ENCODE measurements at places on chromosomes 2 and 18. TPM values are rescaled to one million over a fixed set of nuclear protein-coding genes. Genes with fewer than 3 reads are reported as not detected.

- H3K4me1 ChIP-seq = peaks cover 10% of the 10 kb centered on the region
- no peak overlapping the region for H3K27ac ChIP-seq
- no peak overlapping the region for H3K4me3 ChIP-seq
- no peaks in the 10 kb centered on the region for H3K36me3 ChIP-seq
These were observed 75.0 kb upstream of the GATA6 start for GRCh38 chr18:22094358-22094734.

GRCh38 chr2:74925361-74925786 is 33.1 kb upstream of the POLE4 start:
- H3K4me1 ChIP-seq = no peaks in the 10 kb centered on the region
- no peaks in the 10 kb centered on the region for H3K36me3 ChIP-seq
- H3K4me3 ChIP-seq = no peak overlapping the region
- no peak for DNase-seq
- H3K27ac ChIP-seq = no peak overlapping the region

- no peak overlapping the region for H3K4me3 ChIP-seq
- H3K36me3 ChIP-seq = no peaks in the 10 kb centered on the region
- H3K27me3 ChIP-seq = no peaks in the 10 kb centered on the region
- no peak overlapping the region for H3K27ac ChIP-seq
These were observed 154.2 kb upstream of the DLX2 start for GRCh38 chr2:172256886-172257285.

DNA sequence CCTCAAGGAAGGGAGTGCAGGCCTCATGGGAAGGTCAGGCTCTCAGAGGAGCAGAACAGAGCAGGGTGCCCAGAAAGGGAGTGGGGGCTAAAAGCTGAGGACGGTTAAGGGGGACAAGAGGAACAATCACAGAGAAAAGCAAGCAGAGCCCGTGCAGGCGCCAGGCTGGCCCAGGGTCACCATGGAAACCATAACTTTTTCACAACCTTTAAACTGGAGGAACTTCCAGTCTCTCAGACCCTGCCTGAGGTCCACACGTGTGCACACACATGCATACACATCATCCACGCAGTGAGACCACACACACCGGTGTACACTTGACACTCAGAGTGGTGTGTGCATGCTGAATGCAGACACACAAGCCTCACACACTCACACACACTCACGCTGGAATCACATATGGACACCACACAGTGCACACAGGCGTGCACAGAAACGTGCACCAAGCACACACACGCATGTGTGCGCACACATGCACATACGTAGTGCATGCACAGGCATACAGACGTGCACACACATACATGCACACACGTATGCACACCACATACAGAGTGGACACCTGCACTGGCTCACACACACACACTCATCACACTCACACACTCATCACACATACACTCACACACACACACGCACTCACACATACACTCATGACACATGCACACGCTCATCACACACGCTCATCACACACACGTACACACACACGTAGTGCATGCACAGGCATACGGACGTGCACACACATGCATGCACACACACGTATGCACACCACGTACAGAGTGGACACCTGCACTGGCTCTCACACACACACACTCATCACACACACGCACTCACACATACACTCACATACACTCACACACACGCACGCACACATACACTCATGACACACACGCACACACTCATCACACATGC is 37.2 kb upstream of the SNED1 start:
- no peak overlapping the region for H3K4me3 ChIP-seq
- H3K4me1 ChIP-seq = peaks cover 32% of the 10 kb centered on the region
- DNase-seq = peak; percentile 4
- H3K27me3 ChIP-seq = no peaks in the 10 kb centered on the region

GRCh38 chr18:5488844-5489243 is 55.0 kb downstream of the EPB41L3 start:
- H3K4me3 ChIP-seq = no peak overlapping the region
- no peak for DNase-seq
- H3K36me3 ChIP-seq = no peaks in the 10 kb centered on the region
- no peak overlapping the region for H3K27ac ChIP-seq
- no peaks in the 10 kb centered on the region for H3K4me1 ChIP-seq

DNA sequence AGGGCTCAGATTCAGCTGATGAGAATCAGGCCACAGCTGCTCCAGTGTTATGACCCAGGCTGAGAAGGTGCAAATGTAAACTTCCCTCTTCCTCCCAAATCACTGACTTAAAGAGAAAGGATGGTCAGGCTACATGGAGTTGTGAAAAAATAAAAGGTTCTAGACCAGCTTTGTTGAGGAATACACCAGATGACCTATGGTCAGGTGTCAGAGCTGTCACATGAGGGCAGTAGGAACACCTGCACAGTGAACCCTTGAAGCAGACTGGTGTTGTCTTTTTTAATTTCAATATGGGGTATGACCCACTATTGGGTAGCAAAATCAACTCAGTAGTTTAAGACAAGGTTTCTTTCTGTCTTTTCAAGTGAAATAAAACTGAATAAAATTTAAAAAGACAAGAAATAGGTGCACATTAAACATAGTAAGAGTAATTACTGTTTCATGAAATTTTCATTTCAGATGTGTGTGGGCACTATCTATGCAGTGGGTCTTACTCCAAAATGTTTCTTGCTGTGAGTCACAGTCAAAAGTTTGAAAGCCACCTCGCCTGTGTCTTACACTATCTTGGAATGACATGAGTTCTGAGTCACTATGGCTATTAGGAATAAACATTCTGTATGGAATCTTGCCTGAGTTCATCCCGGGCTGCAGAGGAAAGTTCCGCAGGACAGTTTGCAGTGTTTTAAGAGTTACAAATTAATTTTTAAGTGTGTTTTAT is 83.6 kb downstream of the ACVR1 start:
- no peaks in the 10 kb centered on the region for H3K27me3 ChIP-seq
- H3K4me1 ChIP-seq = peaks cover 3% of the 10 kb centered on the region
- H3K27ac ChIP-seq = no peak overlapping the region
- H3K4me3 ChIP-seq = no peak overlapping the region
- DNase-seq = no peak

- H3K36me3 ChIP-seq = no peaks in the 10 kb centered on the region
- H3K27ac ChIP-seq = peak overlapping the region; percentile 53
These were observed 1.9 kb downstream of the HS6ST1 start for GRCh38 chr2:128316777-128317180.

DNA sequence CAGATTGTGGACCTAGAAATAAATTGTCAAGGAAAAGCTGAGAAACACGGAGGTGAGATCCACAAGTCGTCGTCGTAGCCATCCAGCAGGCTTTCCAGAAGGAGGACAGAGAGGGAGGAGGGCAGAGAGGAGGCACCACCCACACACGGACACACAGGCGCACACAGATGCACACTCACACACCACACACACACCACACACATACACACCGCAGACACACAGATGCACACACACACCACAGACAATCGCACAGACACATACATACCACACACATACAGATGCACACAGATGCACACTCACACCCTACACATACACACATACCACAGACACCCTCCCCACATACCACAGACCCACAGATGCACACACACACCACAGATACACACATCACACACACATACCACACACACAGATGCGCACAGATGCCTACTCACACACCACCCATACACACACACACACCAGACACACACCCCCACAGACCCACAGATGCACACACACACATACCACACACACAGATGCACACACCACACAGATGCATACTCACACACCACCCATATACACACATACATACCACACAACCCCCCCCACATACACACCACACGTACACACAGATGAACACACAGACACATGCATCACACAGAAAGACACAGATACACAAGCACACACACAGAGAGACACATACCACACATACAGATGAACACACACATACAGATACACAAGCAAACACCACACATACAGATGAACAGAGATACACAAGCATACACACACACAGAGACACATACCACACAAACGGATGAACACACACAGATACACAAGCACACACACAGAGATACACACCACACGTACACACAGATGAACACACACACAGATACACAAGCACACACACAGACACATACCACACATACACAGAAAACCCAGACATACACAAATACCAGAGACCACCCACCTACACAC is 12.7 kb upstream of the BOK start:
- H3K4me3 ChIP-seq = no peak overlapping the region
- no peak for DNase-seq
- H3K4me1 ChIP-seq = peaks cover 6% of the 10 kb centered on the region
- no peak overlapping the region for H3K27ac ChIP-seq
- no peaks in the 10 kb centered on the region for H3K36me3 ChIP-seq

DNA sequence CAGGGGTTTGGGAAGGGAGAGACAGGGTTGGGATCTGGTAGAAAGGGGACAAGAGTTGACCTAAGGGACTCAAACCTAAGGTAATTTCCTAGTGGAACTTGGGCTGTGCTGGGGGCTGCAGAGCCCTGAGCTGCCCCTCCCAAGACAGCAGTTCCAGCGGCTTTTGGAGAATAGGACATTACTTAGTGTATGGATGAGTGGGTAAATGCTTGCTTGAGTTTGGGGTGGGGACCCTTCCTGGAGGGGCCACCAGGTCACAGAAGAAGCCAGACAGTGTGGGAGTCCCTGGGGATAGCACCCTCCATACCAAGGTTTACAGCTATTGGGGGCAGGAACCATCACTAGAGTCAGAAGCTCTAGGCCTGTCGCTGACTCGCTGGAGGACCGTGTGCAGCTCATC is 111.5 kb downstream of the CAPN13 start:
- no peak overlapping the region for H3K4me3 ChIP-seq
- H3K36me3 ChIP-seq = no peaks in the 10 kb centered on the region
- H3K4me1 ChIP-seq = no peaks in the 10 kb centered on the region
- H3K27ac ChIP-seq = no peak overlapping the region

GRCh38 chr2:80001701-80002101 is 302.9 kb downstream of the LRRTM1 start:
- no peaks in the 10 kb centered on the region for H3K27me3 ChIP-seq
- H3K4me3 ChIP-seq = no peak overlapping the region
- no peak overlapping the region for H3K27ac ChIP-seq
- no peak for DNase-seq
- no peaks in the 10 kb centered on the region for H3K36me3 ChIP-seq
- no peaks in the 10 kb centered on the region for H3K4me1 ChIP-seq

DNA sequence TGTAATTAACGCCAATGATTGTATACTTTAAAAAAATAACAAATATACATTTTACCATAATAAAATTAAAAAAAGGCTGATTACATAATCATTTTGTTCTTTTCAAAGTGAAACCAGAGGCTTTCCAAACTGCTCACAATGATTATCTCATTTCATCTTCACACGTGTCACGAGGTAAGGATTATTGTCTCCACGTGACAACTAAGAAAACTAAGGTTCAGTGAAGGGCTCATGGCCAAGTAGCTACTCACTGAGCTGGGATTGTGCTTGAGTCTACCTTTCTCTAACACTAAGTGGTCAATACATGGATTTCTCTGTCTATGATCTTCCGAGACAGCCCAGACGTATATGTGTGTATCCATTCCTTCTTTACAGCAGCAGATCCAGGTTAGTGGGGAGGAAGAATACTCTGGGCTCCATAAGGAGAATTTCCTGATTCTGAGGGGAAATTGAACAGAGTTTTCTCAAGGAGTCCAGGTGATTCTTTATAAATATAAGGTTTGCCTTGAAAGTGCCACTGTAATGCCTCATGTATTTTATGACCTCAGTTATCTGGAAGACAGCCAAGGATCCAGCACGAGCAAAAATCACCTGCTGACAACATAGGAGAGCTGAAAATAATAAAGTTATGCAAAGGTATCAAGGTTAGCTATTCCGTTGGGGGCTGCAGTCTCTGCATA is 25.6 kb upstream of the ACSL3 start:
- H3K36me3 ChIP-seq = no peaks in the 10 kb centered on the region
- no peaks in the 10 kb centered on the region for H3K27me3 ChIP-seq
- H3K4me3 ChIP-seq = no peak overlapping the region

- no peaks in the 10 kb centered on the region for H3K27me3 ChIP-seq
- no peak for DNase-seq
- no peak overlapping the region for H3K4me3 ChIP-seq
- H3K36me3 ChIP-seq = no peaks in the 10 kb centered on the region
These were observed 92.3 kb upstream of the ALPP start for GRCh38 chr2:232286001-232286868.

DNA sequence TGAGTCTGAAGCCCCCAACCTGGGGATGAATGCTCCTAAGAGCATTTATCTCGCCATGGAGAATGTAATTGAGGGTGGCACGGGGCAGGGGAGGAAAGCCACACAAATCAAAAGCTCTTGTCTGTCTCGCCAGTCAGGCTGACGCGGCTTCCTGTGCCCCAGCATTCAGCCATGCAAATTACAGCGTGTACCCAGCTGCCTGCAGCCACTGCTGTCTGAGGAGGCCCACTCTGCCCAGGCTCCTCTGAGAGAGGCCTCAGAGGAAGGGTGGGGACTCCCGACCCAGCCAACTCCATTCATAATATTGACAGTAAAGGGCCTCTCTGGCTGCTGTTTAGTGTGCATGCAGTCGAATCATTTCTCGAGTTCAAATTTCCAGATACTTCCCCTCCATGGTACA is 22.0 kb downstream of the SMAD7 start:
- no peaks in the 10 kb centered on the region for H3K36me3 ChIP-seq
- peak overlapping the region; percentile 62 for H3K27ac ChIP-seq

GRCh38 chr2:85066874-85067351 is 66.3 kb upstream of the TCF7L1 start:
- no peaks in the 10 kb centered on the region for H3K36me3 ChIP-seq
- no peaks in the 10 kb centered on the region for H3K27me3 ChIP-seq

- no peak for DNase-seq
- no peaks in the 10 kb centered on the region for H3K27me3 ChIP-seq
- no peak overlapping the region for H3K4me3 ChIP-seq
- H3K27ac ChIP-seq = no peak overlapping the region
- no peaks in the 10 kb centered on the region for H3K4me1 ChIP-seq
These were observed 23.8 kb downstream of the ANKAR start for GRCh38 chr2:189698020-189698887.

DNA sequence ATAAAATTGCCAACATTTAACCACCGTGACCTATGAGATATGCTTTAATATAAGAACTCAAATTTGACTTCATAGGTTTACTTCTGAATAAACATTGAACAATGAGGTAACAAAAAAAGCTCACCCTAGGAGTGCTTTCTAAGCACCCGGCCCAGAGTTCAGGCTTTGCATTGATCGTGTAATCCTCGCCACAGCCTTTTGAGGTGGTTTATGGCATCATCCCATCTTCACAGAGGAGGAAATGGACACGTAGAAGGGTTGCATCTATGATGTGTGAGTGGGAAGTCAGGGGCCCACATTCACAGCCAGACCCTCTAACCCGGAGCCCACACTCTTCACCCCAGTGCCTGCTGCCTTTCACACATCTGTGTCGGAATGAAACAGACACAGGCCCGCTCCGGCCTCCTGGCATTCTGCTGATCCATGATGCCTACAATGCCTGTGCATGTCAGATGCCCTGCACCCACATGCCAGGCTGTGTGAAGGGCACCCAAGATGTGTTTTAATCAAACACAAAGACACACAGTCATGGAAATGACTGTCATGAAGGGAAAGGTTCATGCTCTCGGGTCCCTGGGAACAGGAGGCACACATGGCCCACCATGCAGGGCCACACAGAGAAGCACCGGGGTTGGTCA is 48.6 kb upstream of the RPL31 start:
- H3K4me3 ChIP-seq = no peak overlapping the region
- no peaks in the 10 kb centered on the region for H3K36me3 ChIP-seq
- no peak for DNase-seq
- H3K4me1 ChIP-seq = no peaks in the 10 kb centered on the region

DSC3 gene
- total RNA-seq = 0.83 TPM

PROKR1 gene
- not detected for total RNA-seq

LBX2 gene
- 6.9 TPM for total RNA-seq

WNT6 gene
- not detected for total RNA-seq

ASXL2 gene
- total RNA-seq = 21.3 TPM
